ENCODE measurements at places on chromosomes 3 and 15. TPM values are rescaled to one million over a fixed set of nuclear protein-coding genes. Genes with fewer than 3 reads are reported as not detected.

- no peak for DNase-seq
Observed at GRCh38 chr3:168858327-168858726, 762.6 kb upstream of the GOLIM4 start.

GRCh38 chr3:52873433-52874159 lies 23.8 kb downstream of the STIMATE start:
- no peak for DNase-seq

- DNase-seq = no peak
Observed at GRCh38 chr15:78021761-78022160, 55.8 kb downstream of the TBC1D2B start.

- DNase-seq = no peak
Observed at GRCh38 chr15:75149867-75150709, 51.6 kb upstream of the C15orf39 start.

The NRG4 gene
- total RNA-seq = not detected

DNA sequence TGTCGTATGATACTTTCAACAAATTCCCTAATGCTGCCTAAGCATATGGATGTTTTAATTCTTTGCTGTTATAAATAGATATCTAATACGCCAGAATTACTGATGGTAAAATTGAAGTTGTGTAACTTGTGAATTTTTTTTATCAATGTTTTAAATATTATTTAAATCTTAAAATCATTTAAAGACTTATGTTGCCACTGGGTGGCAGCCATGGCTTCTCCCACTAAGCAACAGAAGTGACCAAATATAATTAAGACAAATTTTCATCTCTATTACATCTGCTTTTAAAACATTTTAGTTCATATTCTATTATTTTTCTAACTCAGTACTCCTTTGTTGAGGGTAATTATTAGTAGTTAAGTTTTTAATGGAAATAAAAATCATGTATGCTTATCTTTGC lies 8.1 kb upstream of the IL20RB start:
- DNase-seq = no peak

DNA sequence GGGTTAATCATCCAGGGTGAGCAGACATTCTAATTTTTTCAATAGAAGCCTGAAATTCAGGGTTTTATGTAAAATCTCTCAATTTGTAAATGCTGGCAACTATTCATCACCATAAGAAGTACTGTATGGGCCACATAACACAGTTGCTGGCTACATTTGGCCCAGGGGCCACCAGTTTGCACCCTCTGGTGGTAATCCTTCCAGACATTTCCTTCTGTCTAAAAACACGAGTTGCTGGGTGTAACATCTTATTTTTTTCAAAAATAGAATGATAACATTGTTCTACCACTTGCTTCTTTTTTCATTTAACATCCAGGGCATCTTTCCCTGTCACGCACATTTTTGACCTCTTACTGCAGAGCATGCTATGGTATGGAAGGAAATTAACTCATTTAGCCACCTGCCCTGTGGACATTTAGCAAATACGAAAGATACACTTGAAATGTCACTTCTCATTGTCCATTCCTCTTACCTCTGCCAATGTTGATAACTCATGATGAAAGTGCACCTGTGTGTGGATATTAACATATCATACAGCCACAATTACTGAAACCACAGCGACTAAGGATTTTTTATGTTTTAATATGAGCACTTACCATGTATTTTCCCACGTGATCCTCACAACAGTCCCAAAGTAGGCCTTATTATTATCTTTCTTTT lies 117.5 kb upstream of the ARHGEF3 start:
- no peak for DNase-seq

GRCh38 chr3:124574012-124574411 lies 156.2 kb upstream of the UMPS start:
- DNase-seq = no peak

GRCh38 chr3:66004244-66004643 lies 34.5 kb downstream of the MAGI1 start:
- no peak for DNase-seq

- no peak for DNase-seq
Observed at GRCh38 chr15:39404767-39405181, 176.1 kb upstream of the THBS1 start.

DNA sequence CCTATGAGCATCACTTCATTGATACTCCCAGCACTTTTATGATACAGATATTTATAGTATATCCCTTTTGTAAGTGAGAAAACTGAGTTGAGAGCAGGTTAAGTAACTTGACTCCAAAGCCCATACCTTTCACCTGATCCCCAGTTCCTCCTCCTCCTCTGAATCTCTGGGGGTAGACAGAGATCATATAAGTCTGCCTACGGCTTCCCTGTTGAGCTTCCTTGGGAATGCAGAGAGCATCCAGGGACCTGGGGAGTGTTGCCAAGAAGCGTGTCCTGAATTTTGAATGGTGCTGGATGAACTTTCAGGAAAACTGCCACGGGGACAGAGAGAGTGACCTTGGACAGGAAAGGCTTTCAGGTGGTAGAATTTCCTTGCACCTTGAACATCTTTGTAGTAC lies 268.5 kb downstream of the LRTM1 start:
- no peak for DNase-seq

The CHRM5 gene
- not detected for total RNA-seq

The KBTBD13 gene
- total RNA-seq = not detected

The GPR27 gene
- 0.90 TPM for total RNA-seq

The CYP11A1 gene
- total RNA-seq = 0.26 TPM

The SLC9A9 gene
- 4.3 TPM for total RNA-seq

The ANKRD63 gene
- not detected for total RNA-seq

GRCh38 chr15:66907826-66908743 lies 157.3 kb upstream of the SMAD3 start:
- no peak for DNase-seq

Measured in activated T-cell treated with anti-CD3 and anti-CD28 coated beads, Interleukin-2, amount 50 U/mL, for 72 hours (primary cell).